Vein endothelial cell (primary cell): ENCODE measurements at places on chromosomes 5 and 9. TPM values are rescaled to one million over a fixed set of nuclear protein-coding genes. Genes with fewer than 3 reads are reported as not detected.

Gene SH3GL2
- under 0.01 and 0.29 TPM in 2 replicates for total RNA-seq

Gene ARHGEF37
- total RNA-seq = 11.0 and 16.7 TPM in 2 replicates

Gene NAIP
- 3.4 and 3.9 TPM in 2 replicates for total RNA-seq

Gene SPINK13
- total RNA-seq = not detected in 2 replicates

Gene AHRR
- 6.2 and 11.8 TPM in 2 replicates for total RNA-seq

Gene PCDHA9
- under 0.01 TPM in 2 replicates for total RNA-seq

Gene GABRP
- total RNA-seq = 1.1 and 1.3 TPM in 2 replicates

Gene DAB2IP
- 37.1 and 54.9 TPM in 2 replicates for total RNA-seq

Gene SPINK6
- total RNA-seq = not detected in 2 replicates

Gene CER1
- total RNA-seq = not detected in 2 replicates

Gene ADGRD2
- total RNA-seq = not detected in 2 replicates

Gene SLC34A1
- total RNA-seq = not detected in 2 replicates

Gene OR1N1
- not detected in 2 replicates for total RNA-seq

Gene CNTLN
- 8.2 and 11.2 TPM in 2 replicates for total RNA-seq

Gene CDC14B
- total RNA-seq = 5.3 and 5.9 TPM in 2 replicates
